ENCODE measurements at places on chromosomes 3 and 15. TPM values are rescaled to one million over a fixed set of nuclear protein-coding genes. Genes with fewer than 3 reads are reported as not detected.
A peak's percentile ranks its signal among the peaks of the same experiment; 100 is the strongest.

RRP9 gene
- 40.1 TPM for total RNA-seq

TOP2B gene
- 170 TPM for total RNA-seq

GOLGA8S gene
- total RNA-seq = 0.33 TPM

ZMYND10 gene
- 2.3 TPM for total RNA-seq

SLC22A13 gene
- 0.41 TPM for total RNA-seq

- H3K4me3 ChIP-seq = no peak overlapping the region
- H3K27ac ChIP-seq = no peak overlapping the region
- H3K27me3 ChIP-seq = no peaks in the 10 kb centered on the region
Observed at GRCh38 chr3:183537295-183537730, 18.2 kb downstream of the KLHL6 start.

DNA sequence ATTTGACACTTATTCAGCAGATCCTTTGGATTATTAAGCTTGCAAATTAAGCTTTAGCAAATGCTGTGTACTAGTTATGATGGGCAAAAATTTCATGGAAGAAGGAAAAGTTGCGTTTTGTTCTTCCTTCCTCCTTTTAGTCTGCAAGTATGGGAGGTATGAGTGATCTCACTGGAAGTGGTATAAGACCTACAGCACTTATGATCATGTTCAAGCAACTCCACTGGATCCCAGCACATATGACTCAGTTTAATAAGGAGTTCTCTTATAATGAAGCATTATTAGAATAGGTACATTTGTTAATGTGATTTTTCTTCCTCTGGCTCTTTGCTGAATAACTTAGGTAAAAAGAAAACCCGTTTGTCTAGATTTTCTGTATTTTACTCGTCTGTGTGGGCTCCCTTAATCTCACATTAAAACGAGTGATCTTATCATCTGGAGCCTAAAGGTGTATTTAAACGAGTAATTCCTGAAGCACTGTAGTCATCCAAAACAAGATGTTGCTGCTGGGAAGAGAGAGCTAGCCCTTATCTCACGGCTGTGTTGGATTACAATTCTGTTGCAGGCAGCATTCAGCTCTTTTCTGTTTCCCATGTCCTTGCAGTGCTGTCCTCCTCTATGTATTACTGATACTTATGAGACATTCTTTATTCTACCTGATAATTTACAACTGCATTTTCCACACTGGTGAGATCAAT lies 264.9 kb downstream of the GBE1 start:
- no peaks in the 10 kb centered on the region for H3K36me3 ChIP-seq
- H3K4me1 ChIP-seq = no peaks in the 10 kb centered on the region
- no peaks in the 10 kb centered on the region for H3K27me3 ChIP-seq

DNA sequence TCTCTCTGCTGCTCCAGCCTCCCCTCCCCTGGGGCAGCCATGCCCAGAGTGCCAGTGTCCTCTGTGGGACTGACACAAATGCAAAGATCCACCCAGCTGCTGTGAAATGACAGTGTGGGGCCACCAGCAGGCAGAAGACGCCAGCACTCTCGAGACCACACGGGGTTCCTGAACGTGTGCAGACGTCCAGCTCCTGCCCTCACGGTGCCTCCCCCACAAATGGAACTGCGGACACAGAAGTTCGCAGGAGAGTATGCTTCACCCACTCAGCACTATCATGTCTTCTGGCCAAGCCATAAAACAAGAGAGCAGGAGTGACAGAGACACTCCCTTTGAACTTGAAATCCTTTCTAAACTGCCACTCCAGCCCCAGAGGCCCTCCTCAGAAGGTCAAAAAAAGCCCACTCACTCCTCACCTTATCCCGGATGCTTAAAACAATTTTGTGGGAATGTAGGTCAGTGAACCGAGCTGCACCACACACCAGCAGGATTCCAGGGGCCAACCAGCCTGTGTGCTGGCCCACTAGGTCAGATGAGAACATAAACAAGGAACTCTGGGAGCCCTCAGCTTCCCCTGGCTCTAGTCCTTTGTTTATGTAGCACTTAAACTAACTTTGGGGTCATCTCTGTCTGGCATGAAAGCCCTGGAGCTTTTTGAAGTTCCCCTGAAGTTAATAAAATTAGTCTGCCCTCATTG lies 112.6 kb downstream of the DNAJB8 start:
- no peak for DNase-seq
- H3K27ac ChIP-seq = peak overlapping the region; percentile 43
- no peaks in the 10 kb centered on the region for H3K27me3 ChIP-seq
- H3K4me3 ChIP-seq = no peak overlapping the region
- H3K4me1 ChIP-seq = peaks cover 8% of the 10 kb centered on the region
- no peaks in the 10 kb centered on the region for H3K36me3 ChIP-seq

GRCh38 chr15:30953731-30954378 lies 37.6 kb downstream of the MTMR10 start:
- no peaks in the 10 kb centered on the region for H3K27me3 ChIP-seq
- no peak overlapping the region for H3K4me3 ChIP-seq
- peaks cover 7% of the 10 kb centered on the region for H3K4me1 ChIP-seq
- DNase-seq = no peak

GRCh38 chr3:167032267-167032876 lies 347.7 kb downstream of the ZBBX start:
- no peaks in the 10 kb centered on the region for H3K36me3 ChIP-seq
- H3K27ac ChIP-seq = no peak overlapping the region
- peaks cover 7% of the 10 kb centered on the region for H3K4me1 ChIP-seq
- no peak overlapping the region for H3K4me3 ChIP-seq

DNA sequence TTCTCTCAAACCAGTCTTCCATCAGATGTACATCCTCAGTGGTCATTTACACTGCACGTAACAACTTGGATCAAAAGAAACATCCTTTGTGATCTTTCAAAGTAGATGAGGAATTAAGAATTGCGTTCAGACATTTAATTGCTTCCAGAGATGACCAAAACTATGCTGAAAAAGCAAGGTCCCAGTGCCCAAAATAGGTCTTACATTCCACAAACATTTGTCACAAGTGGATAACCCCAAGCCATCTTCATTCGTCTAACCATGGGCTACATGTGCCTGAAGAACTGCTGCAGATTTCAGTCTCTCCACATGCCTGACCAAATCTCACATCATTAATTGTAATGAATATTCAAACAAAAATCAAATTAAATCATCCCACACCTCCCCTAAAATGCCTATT lies 273.6 kb downstream of the SHOX2 start:
- no peaks in the 10 kb centered on the region for H3K4me1 ChIP-seq
- no peak overlapping the region for H3K4me3 ChIP-seq
- no peaks in the 10 kb centered on the region for H3K27me3 ChIP-seq
- no peak for DNase-seq
- H3K36me3 ChIP-seq = no peaks in the 10 kb centered on the region
- H3K27ac ChIP-seq = peak overlapping the region; percentile 66

GRCh38 chr15:92891533-92892200 lies 8.5 kb upstream of the CHD2 start:
- peaks cover 53% of the 10 kb centered on the region for H3K36me3 ChIP-seq
- H3K27ac ChIP-seq = no peak overlapping the region
- peak overlapping the region; percentile 59 for H3K4me3 ChIP-seq
- no peak for DNase-seq

DNA sequence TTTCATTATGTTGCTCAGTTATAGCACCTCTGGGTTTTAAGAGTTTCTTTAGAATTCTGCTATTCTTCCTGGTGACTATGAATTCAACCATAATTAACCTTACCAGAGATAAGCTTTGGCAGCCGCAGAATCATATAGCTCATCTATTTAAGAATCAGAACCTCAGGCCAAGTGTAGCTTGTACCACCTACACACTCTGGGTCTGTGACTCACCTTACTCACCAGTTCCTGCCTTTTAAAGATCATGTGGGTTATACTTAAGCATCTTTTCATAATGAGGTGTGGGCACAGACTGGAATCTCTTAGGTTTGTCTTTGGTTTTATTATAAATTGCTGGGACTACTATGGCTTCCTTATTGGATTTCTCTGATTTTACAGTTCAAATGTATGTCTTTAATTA lies 21.9 kb downstream of the CDV3 start:
- H3K4me1 ChIP-seq = no peaks in the 10 kb centered on the region
- peak overlapping the region; percentile 39 for H3K27ac ChIP-seq
- no peak overlapping the region for H3K4me3 ChIP-seq
- no peaks in the 10 kb centered on the region for H3K27me3 ChIP-seq
- no peak for DNase-seq
- H3K36me3 ChIP-seq = no peaks in the 10 kb centered on the region

GRCh38 chr3:112314649-112315048 lies 18.3 kb upstream of the CD200 start:
- H3K27me3 ChIP-seq = no peaks in the 10 kb centered on the region
- peaks cover 24% of the 10 kb centered on the region for H3K36me3 ChIP-seq
- H3K4me1 ChIP-seq = peaks cover 18% of the 10 kb centered on the region
- H3K27ac ChIP-seq = no peak overlapping the region

DNA sequence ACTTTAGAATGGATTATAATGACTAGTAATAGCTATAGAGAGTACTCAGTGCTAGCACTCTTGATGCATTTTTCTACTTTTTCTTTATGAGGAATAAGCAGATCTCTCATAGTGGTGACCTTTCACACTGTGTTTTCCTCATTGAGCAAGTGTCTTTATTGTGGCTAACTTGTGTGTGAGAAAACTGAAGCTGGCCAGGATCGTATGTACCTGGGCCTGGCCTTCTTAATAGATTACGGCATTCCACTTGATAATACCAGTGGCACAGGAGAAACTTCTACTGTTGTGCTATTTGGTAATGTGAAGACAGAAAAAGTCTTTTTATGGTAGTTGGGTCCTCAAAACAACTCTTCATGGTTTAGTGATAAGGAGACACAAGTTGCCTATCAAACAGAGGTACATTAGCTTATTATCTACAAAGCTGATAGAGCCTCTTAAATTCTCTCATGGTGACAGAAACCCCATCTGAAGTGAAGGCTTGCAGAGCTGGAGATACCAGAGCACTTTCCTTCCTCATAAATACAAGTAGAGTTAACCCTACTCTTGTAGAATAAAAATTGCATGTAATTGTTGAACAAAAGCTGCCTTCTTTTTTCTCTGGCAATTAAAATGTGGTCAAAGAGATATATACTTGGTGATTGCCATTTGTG lies 64.6 kb downstream of the LYSMD4 start:
- no peak overlapping the region for H3K27ac ChIP-seq
- peaks cover 12% of the 10 kb centered on the region for H3K36me3 ChIP-seq
- no peaks in the 10 kb centered on the region for H3K27me3 ChIP-seq
- no peaks in the 10 kb centered on the region for H3K4me1 ChIP-seq

DNA sequence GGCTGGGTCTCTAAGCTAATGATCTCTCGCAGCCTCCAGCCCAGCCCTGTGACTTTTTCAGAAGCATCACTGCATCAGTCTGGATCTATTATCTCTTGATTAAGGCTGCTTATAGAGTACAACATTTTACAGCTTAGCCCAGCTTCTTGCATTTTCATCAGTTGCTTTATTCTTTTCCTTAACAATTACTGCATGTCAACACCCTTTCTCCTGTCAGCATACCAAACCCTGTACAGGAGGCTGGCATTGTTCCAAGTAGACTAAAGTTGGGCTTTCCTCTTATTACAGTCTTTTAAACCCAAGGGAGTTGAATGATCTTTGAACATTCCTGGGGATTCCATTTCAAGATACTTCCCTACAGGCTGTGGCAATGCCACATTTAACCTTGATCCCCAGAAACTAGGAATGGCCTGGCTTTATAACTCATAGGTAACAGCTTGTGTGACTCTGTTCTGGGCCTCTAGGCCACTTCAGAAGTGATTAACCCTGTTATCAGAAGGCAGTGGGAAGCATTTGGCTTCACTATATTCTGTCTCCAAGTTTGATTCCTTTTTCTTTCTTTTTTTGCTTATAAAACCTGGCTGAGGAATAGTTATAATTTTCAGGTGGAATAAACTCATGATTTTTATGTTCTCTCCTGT lies 182.9 kb downstream of the KCNMB2 start:
- no peaks in the 10 kb centered on the region for H3K4me1 ChIP-seq
- no peak overlapping the region for H3K27ac ChIP-seq
- DNase-seq = no peak
- H3K27me3 ChIP-seq = no peaks in the 10 kb centered on the region

- no peak overlapping the region for H3K27ac ChIP-seq
- peaks cover 9% of the 10 kb centered on the region for H3K36me3 ChIP-seq
- H3K27me3 ChIP-seq = no peaks in the 10 kb centered on the region
- H3K4me1 ChIP-seq = no peaks in the 10 kb centered on the region
Observed at GRCh38 chr3:38509732-38510131, 13.6 kb downstream of the EXOG start.

DNA sequence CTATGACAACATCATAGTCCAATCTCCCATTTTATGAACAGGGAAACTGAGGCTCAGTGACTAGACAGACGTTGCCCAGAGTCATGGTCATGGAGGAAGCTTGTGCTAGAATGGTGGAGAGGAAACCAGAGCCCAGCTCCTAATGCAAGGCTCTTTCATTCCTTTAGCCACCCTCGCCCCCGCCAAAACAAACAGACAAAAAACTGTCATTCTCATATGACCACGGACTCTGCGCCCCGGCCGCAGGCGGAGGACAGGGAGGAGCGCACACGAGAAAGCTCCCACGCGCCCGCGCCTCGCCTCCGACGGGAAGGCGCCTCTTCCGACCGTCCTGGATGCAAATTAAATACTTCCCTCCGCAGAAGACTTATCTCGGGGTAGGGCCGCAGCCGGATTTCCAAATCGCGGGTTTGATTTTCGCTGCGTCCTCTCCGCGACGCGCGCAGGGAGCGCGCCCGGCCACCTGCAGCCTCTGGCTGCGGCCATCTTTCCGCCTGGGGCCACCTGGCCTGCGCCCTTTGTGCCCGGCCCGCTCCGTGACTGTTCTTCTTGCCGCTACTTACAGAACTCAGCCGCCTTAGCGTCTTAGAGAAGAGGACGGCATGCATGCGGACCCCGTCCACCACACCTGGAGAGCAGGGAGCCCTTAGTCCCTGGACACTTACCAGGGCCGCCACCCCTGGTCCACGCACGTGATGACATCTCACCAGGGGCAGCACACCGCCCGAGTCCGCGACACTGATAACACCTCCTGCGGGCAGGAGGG lies 670 bp upstream of the ATP13A3 start:
- H3K36me3 ChIP-seq = no peaks in the 10 kb centered on the region
- H3K27me3 ChIP-seq = no peaks in the 10 kb centered on the region
- H3K4me1 ChIP-seq = peaks cover 17% of the 10 kb centered on the region

DNA sequence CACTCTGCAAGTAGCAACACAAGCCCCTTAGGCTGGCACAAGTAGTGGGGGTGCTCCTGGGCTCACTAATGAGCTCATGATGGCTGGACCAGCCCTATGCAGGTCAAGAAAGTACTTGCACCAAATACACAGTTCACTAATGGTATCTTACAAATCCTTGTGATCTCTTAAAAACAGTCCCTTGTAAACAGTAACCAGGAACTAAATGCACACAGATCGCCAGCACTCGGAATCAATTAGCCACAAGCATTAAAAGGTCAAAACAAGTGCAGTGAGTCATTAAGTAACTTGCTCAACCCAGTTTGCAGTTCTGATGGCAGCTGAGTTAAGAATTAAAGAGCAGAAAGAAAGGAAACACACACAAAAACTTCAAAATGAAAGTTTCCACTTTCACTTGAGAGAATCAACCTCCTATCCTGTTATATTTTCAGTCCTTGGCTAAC lies 43.2 kb downstream of the ARHGEF3 start:
- H3K4me3 ChIP-seq = no peak overlapping the region
- no peak overlapping the region for H3K27ac ChIP-seq
- DNase-seq = no peak
- peaks cover 5% of the 10 kb centered on the region for H3K36me3 ChIP-seq

Data from neural crest cell (in vitro differentiated cells).